ENCODE measurements at places on chromosomes 12 and 14.

GRCh38 chr12:16913832-16914490 lies 308.0 kb upstream of the LMO3 start:
- DNase-seq, result no peak

GRCh38 chr14:32588448-32589320 lies 259.6 kb downstream of the AKAP6 start:
- DNase-seq, result peak; percentile 10

DNA sequence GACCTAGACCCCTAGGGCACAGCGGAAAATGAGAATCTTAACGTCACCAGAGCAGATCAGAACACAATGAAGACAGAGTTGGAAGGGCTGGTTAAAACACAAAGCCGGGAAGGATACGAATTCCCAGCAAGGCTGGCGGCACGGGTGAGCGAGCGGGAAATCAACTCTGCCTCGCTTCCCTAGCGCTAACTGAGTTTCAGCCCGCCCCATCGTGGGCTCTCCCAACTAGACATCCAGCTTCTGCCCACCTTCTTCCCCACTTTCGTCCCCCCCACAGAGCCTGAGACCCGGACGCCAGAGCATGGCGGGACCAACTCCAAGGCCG lies 377 bp downstream of the CCNT1 start:
- peak; percentile 11 for DNase-seq

DNA sequence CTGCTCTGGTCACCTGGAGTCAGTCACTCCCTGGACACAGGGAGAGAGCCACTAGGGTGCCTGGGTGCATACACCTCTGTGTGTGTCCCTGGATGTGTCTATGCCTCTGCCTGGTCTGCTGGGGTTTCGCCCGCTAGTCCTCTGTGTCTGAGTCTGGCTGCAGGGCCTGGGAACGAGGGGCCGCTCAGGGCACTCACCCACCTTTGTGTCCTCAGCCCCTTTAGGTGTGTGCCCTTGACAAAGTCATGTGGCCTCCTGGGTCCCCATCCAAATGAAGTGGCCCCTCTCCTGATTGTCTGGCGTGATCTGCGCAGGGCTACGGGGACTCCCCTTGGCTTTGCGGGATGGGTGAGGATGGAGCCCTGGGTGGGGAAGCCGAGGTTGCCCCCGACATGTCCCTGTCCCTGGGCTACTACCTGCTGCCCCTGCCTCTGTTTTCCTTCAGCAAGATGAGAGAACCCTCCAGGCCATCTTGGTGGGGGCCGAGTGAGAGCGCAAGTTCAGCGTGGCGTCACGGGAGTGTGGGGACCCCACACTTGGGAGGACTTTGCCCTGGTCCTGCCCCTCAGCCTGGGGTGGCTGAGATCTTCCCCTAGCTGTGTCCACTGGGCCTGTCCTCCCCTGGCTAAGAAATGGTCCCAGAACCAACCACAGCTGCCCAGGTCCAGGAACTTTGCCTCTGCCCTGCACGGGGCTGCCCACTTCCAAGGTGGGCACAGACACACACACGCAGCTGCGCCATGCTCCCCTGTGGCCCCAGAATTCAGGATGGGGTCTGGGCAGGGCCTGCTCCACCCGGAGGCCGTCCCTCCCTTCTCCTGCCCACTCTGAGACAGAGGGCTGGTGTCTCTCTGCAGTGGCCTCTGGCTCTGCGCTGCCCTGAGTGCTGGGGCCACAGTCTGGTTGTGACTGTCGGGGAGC lies 2.7 kb upstream of the AHNAK2 start:
- no peak for DNase-seq

- no peak for DNase-seq
Observed at GRCh38 chr12:101563212-101563611, 31.6 kb upstream of the MYBPC1 start.

GRCh38 chr12:75713434-75713833 lies 202.0 kb upstream of the KRR1 start:
- DNase-seq, result no peak

DNA sequence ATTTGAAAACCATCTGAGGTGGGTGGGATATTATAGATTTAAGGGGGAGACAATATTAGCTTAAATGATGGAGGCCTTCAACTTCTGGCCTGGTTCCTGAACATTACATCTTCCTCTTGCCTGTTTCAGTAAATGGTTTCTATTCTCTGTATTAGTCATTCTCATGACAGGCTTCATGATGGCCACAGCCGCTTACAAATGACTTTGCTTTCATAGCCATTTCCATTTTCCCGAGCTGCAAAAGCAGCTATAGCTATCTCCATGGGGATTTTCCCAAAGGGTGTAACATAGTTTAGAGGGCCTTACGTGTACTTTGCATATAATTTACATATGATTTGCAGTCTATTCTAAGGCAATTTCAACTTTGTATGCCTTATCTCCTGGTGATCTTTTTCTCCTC lies 121.8 kb downstream of the NRXN3 start:
- DNase-seq, result no peak

DNA sequence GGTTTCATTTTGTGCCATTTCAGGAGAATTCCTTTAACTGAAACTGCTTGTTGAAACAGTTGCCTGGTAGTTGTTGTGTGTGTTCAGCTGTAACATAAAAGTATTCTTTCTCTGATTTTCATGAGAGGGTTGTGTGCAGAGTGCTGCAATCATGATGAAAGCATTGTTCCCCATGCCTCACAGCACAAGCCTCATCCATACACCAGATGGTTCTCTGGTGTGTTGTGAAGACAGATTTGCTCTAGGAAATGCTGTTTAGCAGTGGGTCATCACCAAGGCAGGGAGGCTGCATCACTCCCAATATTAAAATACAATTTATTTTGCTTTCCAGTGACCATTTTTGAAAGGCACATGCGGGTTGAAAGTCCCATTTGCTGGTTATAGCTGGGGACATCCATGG lies 404.4 kb downstream of the AACS start:
- DNase-seq, result no peak

DNA sequence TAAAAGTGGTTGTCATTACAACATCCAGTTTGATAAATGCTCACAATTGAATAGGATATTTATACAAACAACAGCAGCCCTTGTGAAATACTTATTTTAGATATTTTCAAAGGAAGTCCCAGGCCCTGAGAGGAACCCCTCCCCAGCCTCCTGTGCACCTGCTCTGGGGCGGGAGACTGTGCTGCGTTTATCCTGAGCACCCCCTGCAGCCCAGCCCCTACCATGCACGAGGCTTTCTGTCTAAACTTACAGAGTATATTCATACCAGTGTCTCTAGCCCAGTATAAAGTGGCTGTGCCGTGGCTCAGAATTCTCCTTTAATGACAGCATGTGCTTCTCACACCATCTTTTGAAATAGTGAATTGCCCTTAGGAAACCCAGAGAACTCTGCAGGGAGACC lies 1084.3 kb downstream of the TMEM121 start:
- DNase-seq, result no peak

DNA sequence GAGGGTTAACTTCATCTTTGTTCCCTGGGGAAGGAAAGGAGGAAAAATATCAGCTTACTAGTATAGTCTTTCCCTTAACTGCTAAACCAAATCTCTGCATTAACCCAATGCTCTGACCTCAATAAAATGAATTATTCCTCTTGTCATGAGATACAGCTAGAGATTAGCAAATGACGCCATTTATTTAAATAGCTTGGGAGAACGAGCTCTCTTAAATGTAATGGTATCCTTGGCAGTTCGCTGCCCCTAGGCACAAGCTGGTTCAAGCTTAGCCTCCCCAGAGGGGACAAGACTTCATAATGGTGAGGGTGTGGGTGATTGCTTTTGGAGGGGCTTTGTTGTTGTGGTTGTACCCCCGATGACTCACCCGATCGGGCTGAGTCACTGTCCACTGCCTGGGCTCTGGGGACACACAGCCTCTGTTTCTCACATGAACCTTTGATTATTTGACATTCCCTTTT lies 19.6 kb downstream of the FNTB start:
- no peak for DNase-seq

Measured in germinal center (tissue), 1 donor.